Type B pancreatic cell (in vitro differentiated cells): ENCODE measurements at places on chromosomes 16 and 17. TPM values are rescaled to one million over a fixed set of nuclear protein-coding genes. Genes with fewer than 3 reads are reported as not detected.
A peak's percentile ranks its signal among the peaks of the same experiment; 100 is the strongest.

DNA sequence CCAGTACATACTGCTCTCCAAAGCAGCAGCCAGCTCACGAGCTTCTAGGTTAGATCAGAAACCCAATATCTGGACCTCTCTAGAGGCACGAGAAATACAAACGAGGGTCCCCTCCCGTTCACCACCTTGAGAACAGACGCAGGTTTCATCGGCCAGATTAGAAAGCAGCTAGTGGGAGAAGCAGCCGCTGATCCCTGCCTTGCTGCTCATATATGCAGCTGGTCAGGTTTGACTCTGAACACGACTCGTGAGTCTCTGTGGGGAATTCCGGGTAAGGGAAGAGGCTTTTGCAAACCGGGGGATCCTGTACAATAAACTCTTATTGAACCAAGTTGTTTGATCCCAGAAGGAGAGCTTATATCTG is 1.6 kb downstream of the VAT1L start:
- peaks cover 83% of the 10 kb centered on the region for H3K27me3 ChIP-seq
- DNase-seq = no peak
- no peak overlapping the region for H3K27ac ChIP-seq
- peak overlapping the region; percentile 81 for H3K4me3 ChIP-seq
- no peaks in the 10 kb centered on the region for H3K36me3 ChIP-seq

GRCh38 chr16:54253118-54253517 is 33.5 kb downstream of the IRX3 start:
- H3K27me3 ChIP-seq = peaks cover 18% of the 10 kb centered on the region
- no peak for DNase-seq
- H3K4me1 ChIP-seq = peaks cover 14% of the 10 kb centered on the region

DNA sequence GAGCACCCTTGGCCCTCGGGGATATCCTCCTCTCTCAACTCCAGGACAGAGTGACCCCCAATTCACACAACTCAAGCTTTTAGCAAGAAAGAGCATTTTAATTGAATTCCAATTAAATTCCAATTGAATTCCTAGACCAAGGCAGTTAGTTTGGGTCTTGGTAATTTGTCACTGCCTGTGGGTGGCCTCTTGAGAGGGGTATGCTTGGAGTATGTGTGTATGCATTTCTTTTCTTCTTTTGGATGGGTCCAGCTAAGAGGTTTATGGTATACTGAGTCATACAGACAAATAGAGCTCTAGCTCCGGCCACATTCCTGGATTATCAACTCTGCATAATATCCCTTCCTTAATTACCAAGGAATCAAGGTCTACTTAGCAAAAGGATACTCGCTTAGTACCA is 136.7 kb downstream of the PCTP start:
- no peak overlapping the region for H3K4me3 ChIP-seq
- H3K36me3 ChIP-seq = no peaks in the 10 kb centered on the region
- DNase-seq = no peak
- H3K27ac ChIP-seq = no peak overlapping the region
- H3K4me1 ChIP-seq = no peaks in the 10 kb centered on the region

DNA sequence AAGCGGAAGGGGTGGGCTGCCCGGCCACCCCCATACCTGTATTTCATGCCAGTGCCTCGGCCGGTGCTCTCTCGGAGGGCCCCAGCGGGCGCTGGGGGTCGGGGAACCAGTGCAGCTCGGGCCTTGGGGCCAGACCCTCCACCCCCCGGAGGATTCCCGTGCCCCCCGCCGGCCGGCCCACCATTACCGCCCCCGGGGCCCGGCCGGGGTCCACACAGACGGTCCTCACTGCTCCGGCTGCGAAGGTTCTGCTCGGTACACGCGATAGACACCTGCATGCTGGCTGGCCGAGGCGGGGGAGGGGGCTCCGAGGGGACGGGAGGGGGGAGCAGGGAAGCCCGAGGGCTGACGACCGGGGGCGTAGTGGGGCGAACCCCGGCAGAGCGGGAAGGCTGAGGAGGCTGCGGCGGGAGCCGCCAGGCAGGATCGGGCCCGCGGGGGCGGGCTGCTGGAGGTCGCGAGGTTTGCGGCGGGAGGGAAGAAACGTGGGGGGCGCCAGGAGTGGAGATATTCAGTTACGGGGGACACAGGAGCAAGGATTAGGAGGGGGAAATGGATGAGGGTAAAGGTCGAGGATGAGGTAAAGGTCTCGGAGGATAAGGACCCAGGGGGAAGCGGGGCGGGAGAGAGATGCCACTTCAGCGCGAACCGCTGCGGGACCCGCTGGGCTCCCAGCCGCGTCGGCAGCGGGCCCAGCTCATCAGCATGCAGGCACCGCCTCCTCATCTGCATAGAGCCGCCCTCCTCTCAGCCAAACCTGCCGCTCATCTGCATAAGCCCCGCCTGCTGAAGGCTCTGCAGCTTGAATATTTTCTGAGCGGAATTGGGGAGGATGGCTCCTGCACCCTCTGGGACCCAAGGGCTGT is at the start of gene KCNAB3:
KCNAB3 (minus strand) TSS at position 699 of the 866 bp plus-strand sequence; CDS start at position 278, 421 bp downstream.
- H3K4me3 ChIP-seq = peak within 1 kb of the TSS; percentile 100
- H3K27me3 ChIP-seq = peaks cover 24% of the 10 kb centered on the region
- peaks cover 35% of the 10 kb centered on the region for H3K4me1 ChIP-seq
- H3K36me3 ChIP-seq = peaks cover 9% of the 10 kb centered on the region

CCL16 gene
- total RNA-seq = not detected in 2 replicates

CIBAR2 gene
- 1.3 and 4.9 TPM in 2 replicates for total RNA-seq

TBC1D3I gene
- total RNA-seq = 0.24 TPM in 2 replicates

CLDN6 gene
- total RNA-seq = 98.9 and 243 TPM in 2 replicates

MT1A gene
- not detected in 2 replicates for total RNA-seq

- no peaks in the 10 kb centered on the region for H3K27me3 ChIP-seq
- no peak for DNase-seq
- H3K36me3 ChIP-seq = peaks cover 23% of the 10 kb centered on the region
These were observed 2.0 kb downstream of the POLR2A start for GRCh38 chr17:7486181-7486580.

DNA sequence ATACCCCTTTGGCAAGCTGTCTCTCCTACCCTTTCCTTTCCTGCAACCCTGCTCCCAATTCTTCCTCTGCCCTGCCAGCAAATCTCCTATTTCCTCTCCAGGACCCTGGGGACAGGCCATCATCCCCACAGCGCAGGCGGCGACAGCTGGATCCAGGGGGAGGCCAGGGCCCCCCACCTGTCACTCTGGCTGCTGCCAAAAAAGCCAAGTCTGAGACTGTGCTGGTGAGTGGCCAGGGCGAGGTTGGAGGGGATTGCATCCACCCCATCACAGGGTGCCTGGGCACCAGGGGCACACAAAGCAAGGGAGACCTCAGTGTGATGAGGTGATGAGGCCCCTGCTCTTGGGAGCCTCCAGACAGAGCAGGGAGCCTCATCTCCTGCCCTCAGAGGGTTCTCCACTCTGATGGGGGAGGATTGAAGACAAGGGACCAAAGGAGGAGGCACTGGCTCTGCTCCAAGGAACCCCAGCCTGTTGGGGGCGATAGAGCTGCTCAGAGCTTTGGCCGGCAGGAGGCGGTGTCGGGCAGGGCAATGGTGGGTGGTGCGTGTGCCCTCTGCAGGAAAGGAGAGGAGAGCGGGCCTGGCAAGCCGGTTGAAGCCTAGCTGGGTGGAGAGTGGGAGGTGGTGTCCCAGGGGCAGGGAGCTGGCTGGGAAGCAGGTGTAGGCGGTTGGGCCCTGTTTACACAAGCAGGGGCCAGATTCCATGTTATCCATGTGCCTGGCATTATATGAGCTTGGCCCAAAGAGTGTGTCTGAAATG is 15.6 kb upstream of the PDK2 start:
- DNase-seq = no peak
- H3K27me3 ChIP-seq = peaks cover 3% of the 10 kb centered on the region
- H3K4me3 ChIP-seq = no peak overlapping the region
- H3K27ac ChIP-seq = no peak overlapping the region
- H3K36me3 ChIP-seq = peaks cover under 1% of the 10 kb centered on the region

- H3K27me3 ChIP-seq = peaks cover 18% of the 10 kb centered on the region
- peaks cover 37% of the 10 kb centered on the region for H3K4me1 ChIP-seq
- no peaks in the 10 kb centered on the region for H3K36me3 ChIP-seq
- no peak overlapping the region for H3K4me3 ChIP-seq
- peak overlapping the region; percentile 14 for H3K27ac ChIP-seq
These were observed 13.0 kb upstream of the TMEM92 start for GRCh38 chr17:50261051-50261915.

DNA sequence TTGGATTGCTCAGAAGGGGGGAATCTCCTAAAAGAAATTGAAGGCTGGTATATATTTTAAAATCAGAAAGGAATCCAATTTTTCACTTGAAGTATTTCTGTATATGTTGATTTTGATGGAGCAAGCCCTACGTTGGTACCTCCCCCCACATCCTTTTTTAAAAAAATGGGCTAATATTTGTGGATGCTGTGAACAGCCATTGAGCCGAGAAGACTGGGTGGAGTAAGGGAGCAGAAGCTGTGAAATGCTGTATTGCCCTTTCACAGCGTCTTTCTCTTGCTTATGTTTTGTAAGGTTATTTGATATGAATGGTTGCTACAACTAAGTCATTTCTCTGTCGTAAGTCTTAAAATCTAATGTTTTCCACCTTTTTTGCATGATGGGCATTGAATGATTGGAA is 2.3 kb downstream of the PAFAH1B1 start:
- peak overlapping the region; percentile 97 for H3K27ac ChIP-seq
- H3K27me3 ChIP-seq = no peaks in the 10 kb centered on the region
- H3K4me1 ChIP-seq = peaks cover 27% of the 10 kb centered on the region
- H3K4me3 ChIP-seq = peak overlapping the region; percentile 100

DNA sequence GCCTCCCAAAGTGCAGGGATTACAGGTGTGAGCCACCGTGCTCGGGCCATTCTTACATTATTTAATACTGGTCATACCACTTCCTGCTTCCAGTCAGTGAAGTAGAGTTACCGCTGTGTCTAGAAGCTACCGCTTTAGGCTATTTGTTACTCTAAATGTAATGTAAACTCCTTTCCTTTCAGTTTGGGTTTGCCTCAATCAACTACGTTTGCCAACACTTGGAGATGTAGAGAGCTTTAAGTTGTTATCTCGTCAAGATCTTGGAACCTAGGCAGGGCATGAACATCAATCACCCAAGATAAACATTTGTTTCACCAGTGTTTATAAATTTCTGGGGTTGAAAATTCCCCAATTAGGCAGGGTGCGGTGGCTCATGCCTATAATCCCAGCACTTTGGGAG is 275.9 kb downstream of the STX8 start:
- H3K4me1 ChIP-seq = no peaks in the 10 kb centered on the region
- H3K36me3 ChIP-seq = peaks cover 5% of the 10 kb centered on the region
- no peak overlapping the region for H3K4me3 ChIP-seq
- no peak for DNase-seq
- H3K27ac ChIP-seq = no peak overlapping the region
- H3K27me3 ChIP-seq = no peaks in the 10 kb centered on the region

- H3K36me3 ChIP-seq = no peaks in the 10 kb centered on the region
- no peak overlapping the region for H3K4me3 ChIP-seq
- DNase-seq = no peak
- H3K4me1 ChIP-seq = peaks cover 5% of the 10 kb centered on the region
- H3K27ac ChIP-seq = no peak overlapping the region
These were observed 21.5 kb upstream of the CSNK2A2 start for GRCh38 chr16:58219432-58219831.

GRCh38 chr17:34117332-34117731 is 137.8 kb upstream of the CCL2 start:
- H3K27ac ChIP-seq = no peak overlapping the region
- H3K36me3 ChIP-seq = no peaks in the 10 kb centered on the region
- H3K4me3 ChIP-seq = no peak overlapping the region
- peaks cover 45% of the 10 kb centered on the region for H3K27me3 ChIP-seq

- peaks cover 3% of the 10 kb centered on the region for H3K36me3 ChIP-seq
- no peak for DNase-seq
These were observed 63.9 kb upstream of the RPH3AL start for GRCh38 chr17:416293-417206.

GRCh38 chr16:29310852-29311314 is 95.6 kb downstream of the NPIPB11 start:
- no peak for DNase-seq
- H3K4me1 ChIP-seq = peaks cover 43% of the 10 kb centered on the region
- no peak overlapping the region for H3K4me3 ChIP-seq
- H3K27me3 ChIP-seq = no peaks in the 10 kb centered on the region
- no peak overlapping the region for H3K27ac ChIP-seq

DNA sequence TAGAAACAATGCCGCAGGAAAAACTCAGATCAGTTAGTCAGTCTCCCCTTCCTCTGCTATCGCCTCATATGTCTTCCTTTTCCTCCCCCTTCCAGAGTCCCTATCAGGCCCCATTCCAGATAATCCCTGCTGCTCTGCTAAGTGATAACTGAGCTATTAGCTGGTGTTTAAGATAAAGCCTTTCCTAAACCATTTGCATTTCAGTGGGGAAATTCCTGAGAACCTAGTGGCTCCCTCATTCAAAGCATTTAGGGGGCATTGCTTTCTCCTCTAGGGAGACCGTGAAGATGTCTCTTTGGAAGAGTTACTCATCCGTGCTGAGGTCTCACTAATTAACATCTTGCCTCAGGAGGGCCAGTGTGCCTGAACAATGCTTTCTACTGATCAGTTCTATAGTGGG is 401.6 kb downstream of the NPIPA7 start:
- H3K4me3 ChIP-seq = no peak overlapping the region
- no peaks in the 10 kb centered on the region for H3K4me1 ChIP-seq
- no peak for DNase-seq
- peaks cover 9% of the 10 kb centered on the region for H3K27me3 ChIP-seq
- no peaks in the 10 kb centered on the region for H3K36me3 ChIP-seq

DNA sequence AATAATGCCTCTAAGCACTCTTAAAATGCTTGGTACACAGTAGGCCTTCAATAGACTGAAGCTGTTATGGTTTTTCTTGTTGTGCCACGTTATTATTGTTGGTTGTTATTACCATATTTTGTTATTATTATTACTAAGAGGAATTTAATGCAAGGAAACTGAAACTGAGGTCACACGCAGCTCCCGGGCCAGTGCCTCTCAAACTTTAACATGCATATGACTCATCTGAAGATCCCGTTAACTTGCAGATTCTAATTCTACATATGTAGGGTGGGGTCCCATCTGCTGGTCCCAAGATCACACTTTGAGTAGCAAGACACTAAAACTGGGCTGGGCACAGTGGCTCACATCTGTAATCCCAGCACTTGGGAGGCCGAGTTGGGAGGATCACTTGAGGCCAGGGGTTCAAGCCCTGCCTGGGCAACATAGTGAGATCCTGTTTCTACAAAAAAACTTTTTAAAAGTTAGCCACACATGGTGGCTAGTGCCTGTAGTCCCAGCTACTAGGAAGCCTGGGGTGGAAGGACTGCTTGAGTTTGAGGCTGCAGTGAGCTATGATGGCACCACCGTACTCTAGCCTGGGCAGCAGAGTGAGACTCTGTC is 888 bp downstream of the ACSM5 start:
- no peak for DNase-seq
- no peaks in the 10 kb centered on the region for H3K4me1 ChIP-seq
- H3K4me3 ChIP-seq = no peak overlapping the region

DNA sequence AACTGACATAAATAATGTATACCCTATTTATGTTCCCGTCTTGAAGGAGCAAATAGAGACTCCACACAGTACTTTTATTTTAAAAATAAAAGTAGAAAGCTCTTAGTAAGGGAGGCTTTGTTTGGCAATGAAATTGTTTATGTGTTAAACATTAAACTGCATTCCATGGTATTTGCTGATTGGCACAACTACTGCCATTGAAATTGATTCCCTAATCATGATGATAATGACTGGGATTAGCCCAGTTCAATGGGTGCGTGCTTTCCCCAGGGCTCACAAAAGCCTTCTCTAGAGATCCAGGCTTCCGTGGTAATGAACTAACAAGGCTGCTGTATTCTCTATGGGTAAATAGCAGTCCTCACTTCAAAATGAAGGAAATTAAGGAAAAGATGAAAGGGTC is 67.5 kb downstream of the GPRC5B start:
- no peak overlapping the region for H3K27ac ChIP-seq
- H3K4me3 ChIP-seq = no peak overlapping the region
- H3K27me3 ChIP-seq = no peaks in the 10 kb centered on the region
- peak; percentile 2 for DNase-seq
- H3K4me1 ChIP-seq = no peaks in the 10 kb centered on the region
- H3K36me3 ChIP-seq = peaks cover 7% of the 10 kb centered on the region

RPH3AL gene
- 13.5 and 14.9 TPM in 2 replicates for total RNA-seq

MPV17L gene
- total RNA-seq = 7.6 and 11.5 TPM in 2 replicates

KLHL10 gene
- 0.24 TPM in 1 of 2 replicates, not detected in the other for total RNA-seq
